ENCODE measurements at places on chromosomes 1 and 21.

DNA sequence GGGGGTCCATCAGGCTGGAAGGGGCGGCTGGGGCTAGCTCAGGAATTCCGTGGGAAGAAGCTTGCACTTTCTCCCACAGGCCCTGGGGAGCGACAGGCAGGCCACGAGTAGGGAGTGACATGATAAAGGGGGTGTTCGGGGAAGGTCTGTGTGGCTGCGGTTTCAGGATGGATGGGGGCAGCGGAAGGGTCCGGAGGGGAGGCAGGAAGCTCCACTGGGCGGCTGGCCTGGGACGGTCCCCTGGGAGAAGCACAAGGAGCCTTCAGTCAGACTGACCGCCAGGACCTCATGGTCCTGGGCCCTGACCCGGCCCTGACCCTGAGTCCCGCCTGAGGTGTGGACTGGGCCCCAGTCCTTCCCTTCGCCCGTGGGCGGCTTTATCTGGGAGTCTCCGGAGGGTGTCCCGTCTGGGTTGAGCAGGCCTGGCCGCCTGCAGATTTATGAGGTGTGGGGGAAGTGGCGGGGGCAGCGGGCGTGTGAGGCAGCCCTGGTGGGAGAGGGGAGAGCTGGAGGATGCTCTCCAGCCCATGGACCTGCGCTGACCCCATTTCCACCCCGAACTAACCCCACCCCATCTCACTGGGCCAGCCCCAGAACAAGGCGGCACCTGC lies 45.6 kb downstream of the EPHB2 start:
- DNase-seq, result no peak

DNA sequence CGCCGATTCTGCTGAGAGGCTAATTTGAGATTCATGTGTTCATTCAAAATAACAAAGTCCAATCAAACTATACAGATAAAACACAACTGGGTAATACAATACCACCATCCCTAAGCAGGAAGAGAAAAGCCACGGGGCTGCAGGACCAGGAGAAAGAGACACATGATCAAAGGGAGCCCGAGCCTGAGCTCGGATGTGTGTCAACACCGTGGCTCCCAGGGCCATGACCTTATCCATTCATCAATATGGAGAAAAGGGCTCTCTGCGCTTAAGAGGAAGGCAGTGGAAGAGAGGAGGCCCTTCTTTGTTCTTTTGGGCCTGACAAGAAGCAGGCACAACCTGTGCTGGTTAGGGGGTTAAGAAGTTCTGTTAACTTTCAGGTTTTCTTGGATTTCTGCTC lies 56.7 kb downstream of the HUNK start:
- DNase-seq, result no peak

- DNase-seq, result no peak
These were observed 11.9 kb downstream of the PTP4A2 start for GRCh38 chr1:31926252-31926651.

- DNase-seq, result no peak
These were observed 894 bp downstream of the RGS1 start for GRCh38 chr1:192576190-192577144.

DNA sequence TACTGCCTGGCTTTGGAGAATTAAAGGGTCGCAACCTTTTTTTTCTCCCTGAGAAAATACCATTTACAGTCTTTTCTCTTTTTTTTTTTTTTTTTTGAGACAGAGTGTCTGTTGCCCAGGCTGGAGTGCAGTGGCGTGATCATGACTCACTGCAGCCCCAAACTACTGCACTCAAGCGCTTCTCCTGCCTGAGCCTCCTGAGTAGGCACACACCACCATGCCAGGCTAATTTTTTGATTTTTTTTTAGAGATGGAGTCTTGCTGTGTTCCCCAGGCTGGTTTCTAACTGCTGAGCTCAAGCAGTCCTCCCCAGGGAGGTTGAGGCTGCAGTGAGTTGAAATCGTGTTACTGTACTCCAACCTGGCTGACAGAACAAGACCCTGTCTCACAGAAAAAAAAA lies 24.6 kb downstream of the UBE4B start:
- no peak for DNase-seq

GRCh38 chr1:27507960-27508665 lies 18.1 kb upstream of the WASF2 start:
- no peak for DNase-seq

DNA sequence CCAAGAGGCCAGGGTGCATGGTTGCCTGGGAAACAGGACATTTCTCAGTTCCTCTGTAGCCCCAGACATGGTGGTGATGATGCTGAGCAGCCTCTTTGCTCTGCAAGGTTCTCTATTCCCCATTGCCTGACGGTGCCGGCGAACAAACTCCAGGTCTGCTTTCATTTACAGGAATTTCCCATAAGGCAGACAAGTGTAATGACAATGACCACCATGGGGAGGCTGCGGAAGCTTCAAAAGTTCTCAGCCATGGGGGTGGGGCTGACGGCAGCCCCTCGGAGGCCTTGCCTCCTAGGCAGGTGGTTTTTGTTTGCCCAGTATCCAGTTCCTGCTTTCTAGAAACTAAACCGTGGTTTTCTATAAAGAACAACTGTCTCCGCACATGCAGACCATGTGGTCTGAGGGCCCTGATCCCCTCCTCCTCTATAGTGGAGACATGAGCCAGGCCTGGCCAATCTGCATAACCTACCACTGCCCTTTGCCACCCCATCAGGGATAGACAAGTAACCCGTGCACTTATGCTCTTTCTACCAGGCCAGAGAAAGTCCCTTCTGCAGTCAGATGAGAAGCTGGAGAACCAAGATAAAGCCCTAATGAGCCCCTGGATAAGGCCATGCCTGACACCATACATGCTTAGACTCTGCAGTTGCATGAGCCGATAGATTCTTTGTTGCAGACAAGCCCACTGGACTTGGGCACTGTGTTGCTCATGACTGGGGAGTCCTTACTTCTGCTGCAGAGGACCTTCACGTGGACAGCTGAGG lies 54.1 kb downstream of the LDLRAD2 start:
- peak; percentile 86 for DNase-seq

DNA sequence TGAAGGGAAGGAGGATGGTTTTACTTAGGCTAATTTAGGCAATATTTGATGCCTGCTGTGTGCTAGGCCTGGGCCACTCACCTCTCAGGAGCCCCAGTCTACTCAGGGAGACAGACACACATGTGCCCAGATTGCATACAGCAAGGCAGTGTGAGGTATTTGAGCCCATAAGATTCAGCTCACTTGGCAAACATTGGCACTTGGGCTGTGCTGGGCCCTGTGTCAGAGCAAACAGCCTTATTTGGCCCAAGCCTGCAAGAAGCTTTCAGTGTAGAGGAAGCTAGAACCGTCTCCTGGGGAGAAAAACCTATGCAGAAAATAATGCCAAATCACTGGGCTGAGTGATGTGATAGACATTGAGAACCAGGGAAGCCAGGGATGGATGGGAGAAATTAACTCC lies 3.9 kb upstream of the SYNC start:
- no peak for DNase-seq

DNA sequence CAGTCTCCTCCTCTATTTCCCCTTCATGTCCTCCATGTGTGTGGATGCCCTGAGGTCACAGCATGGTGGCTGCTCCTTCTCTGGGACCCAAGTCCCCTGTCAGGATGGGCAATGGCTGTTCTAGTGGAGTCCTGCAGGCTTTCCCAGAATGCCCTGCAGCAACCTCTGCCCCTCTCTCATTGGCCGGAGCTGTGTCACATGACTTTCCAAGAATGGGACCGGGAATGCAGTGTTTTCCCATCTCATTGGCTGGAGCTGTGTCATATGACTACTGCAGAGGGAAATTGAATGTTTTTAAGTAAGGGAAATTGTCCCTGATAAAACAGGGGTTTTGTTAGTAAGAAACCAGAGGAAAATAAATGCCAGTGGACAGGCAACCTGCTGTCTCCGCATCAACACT lies 365.9 kb downstream of the PTPRU start:
- DNase-seq, result no peak

GRCh38 chr1:206967096-206967849 lies 3.0 kb downstream of the FCAMR start:
- DNase-seq, result no peak

GRCh38 chr1:56501426-56501825 lies 77.9 kb downstream of the PLPP3 start:
- DNase-seq, result no peak

DNA sequence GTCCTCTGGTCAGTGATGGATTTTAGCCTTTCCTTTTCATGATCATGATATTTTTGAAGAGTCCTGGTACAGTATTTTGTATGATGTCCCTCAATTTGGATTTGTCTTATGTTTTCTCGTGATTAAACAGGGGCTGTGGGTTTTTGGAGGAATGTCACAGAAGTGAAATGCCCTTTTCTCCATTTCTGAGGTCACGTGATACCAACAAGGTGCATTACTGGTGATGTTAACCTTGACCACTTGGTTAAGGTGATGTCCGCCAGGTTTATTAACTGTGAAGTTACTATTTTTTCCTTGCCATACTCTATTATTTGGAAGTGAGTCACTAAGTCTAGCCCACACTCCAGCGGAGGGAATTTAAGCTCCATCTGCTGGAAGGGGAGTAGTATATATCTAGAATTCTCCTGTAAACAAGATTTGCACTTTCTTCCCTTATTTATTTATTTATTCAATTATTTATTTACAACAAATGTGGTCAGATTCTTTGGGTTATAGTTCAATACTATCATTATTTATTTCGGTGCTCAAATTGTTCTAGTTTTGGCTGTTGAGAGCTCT lies 123.4 kb downstream of the HIVEP3 start:
- no peak for DNase-seq

GRCh38 chr21:23725576-23725975 lies 1881.7 kb downstream of the MRPL39 start:
- no peak for DNase-seq

- DNase-seq, result no peak
These were observed 7.6 kb downstream of the CLSTN1 start for GRCh38 chr1:9816199-9816598.

DNA sequence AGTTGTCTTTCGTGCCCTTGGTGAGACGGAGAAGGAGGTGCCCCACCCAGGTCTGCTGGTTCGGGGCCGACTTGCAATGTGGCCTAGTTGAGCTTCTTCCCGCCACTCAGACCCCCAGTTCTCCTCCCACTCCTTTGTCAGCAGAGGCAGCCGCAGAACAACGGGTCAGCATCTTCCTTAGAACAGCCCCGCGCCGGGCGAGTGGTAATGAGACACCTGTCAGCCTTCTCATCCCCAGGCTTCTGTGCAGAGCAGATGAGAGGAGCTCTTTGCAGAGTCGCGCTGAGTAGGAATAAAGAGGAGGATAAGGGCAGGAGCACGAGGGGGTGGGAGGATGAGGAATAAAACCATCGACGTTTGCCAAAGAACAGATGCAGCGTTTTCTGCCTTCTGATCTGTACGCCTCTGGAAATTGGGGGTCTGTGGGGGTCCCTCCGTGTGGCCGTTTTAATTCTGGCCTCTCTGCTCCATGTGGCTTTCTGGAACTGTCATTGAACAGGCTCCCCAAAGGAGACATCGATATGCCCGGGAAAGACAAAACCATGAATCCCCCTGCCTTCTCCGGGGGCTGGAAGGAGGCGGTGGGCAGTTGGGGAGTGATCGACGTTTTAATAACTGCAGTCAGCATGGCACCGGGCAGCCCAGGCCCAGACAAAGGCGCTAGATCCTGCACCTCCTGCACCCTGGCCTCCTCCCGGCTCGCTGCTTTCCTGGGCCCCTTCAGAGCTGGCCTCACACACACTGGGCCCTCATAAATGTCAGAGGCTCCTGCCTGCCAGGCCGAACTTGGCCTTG lies 27.5 kb upstream of the IGSF21 start:
- no peak for DNase-seq

DNA sequence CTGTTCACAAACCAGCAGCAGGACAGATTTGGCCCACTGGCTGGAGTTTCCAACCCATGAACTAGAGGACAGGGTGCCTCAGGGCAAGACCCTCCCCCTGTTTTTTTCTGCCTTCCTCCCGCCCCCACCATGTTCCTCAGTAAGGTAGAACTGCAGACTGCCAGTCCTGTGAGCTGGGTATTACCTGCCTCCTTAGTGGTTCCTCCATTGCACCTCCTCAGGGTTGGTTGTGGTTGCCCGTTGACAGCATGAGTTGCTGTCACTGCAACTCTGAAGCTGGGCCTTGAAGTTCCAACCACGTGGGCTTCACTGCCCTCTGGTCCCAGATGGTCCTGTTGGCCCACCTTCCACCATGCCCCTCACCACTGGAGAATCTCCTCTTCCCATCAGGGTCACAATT lies 28.8 kb downstream of the TENT5C start:
- no peak for DNase-seq

- DNase-seq, result no peak
These were observed 11.7 kb downstream of the IQGAP3 start for GRCh38 chr1:156560585-156561163.

GRCh38 chr1:44327679-44328491 lies 27.2 kb downstream of the ERI3 start:
- no peak for DNase-seq

DNA sequence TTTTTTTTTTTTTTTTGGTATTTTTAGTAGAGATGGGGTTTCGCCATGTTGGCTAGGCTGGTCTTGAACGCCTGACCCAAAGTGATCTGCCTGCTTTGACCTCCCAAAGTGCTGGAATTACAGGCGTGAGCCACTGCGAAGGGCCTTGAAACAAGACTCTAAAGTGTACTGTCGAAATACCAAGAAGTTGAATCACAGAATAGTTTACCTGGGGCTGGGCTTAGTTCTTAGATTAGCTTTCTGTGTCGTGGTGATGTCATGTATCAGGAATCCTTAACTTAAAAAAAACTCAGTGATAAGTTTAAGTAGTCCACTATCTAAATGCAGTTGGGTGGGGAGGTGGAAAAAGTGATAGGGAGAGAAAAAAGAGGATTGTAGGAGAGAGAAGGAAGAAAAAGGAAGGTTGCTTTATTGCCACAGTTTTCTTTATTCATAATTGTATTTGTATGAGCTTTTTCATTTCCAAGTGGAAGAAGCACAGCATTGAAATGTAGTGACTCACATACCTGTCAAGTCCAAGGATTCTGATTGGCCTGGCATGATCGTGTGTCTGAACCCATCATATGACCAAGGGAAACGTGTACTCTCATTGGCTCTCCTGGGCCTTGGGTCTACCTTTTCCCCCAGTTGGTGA lies 13.4 kb downstream of the ITSN1 start:
- no peak for DNase-seq

DNA sequence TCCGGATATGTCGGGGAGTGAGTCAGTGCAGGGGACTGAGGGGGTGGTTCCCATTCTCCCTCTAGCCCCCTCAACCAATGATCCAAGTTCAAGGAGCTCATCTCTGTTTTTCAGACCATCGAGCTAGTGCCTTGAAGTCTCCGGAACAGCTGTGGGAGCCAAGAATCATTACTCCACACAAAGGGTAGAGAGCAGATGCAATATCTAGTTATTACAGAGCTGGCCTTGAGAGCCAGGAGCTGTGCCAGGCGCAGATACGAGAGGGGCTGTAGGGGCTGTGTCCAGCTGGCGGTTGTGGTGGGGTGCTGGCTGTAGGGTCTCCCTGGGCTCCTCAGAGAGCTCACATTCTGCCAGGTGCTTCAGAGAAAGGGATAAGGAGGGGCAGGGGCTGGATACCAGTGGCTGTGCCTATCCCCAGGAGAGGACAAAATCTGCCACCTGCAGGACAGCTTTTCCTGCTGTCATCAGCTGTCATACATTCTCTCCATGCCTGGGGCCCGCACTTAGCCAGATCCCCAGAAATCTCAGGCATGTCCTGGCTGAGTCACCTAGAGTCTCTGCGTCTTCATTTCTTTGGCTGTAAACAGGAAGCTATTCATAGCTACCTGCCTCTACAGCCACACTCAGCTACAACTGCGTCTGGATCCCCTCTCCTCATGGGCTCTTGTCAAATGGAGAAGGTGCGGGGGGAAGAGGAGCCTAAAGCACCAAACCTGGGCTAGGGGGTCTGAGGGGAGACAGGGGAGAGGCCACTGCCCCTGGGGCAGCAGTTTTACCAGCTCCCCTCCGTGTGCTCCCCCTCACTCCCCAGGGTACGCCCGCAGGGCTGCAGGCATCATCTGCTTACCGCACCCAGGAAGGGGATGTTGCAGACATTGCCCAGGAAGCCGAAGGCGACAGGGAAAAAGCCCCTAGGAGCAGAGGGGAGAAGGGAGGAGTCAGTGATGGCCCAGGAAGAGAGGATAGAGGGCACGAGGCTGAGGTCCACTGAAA lies 2.4 kb upstream of the KISS1 start:
- no peak for DNase-seq

Measured in GM12891 (cell line).